WTC11 (cell line): ENCODE measurements at places on chromosomes 5 and 9. TPM values are rescaled to one million over a fixed set of nuclear protein-coding genes. Genes with fewer than 3 reads are reported as not detected.

DNA sequence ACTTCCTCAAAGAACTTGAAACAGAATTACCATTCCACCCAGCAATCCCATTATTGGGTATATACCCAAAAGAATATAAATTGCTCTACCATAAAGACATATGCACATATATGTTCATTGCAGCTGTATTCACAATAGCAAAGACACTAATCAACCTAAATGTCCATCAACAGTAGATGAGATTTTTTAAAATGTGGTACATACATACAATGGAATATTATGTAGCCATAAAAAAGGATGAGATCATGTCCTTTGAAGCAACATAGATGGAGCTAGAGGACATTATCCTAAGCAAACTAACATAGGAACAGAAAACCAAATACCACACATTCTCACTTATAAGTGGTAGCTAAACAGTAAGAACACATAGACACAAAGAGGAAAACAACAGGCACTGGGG, 28.1 kb upstream of the ZNF462 start:
- DNase-seq: no peak

- no peak for DNase-seq
Measured at GRCh38 chr9:86968258-86968920, 21.1 kb upstream of the GAS1 start.

DNA sequence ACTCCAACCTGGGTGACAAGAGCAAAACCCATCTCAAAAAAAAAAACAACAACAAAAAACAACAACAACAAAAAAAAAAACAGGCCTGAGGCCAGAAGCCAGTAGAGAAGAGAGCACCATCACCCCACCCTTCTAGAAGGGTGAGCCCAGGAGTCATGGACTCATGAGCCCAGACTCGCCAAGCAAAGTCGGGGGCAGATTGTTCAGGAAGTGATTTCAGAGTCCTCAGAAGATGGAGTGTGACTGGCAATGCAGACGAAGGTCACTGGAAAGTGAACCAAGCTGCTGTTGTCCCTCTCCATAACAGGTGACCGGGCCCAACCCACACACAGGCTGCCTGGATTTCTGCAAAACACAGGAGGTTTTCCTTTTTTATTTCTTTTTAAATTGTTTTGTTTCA, 9.0 kb upstream of the WDR38 start:
- DNase-seq: no peak

DNA sequence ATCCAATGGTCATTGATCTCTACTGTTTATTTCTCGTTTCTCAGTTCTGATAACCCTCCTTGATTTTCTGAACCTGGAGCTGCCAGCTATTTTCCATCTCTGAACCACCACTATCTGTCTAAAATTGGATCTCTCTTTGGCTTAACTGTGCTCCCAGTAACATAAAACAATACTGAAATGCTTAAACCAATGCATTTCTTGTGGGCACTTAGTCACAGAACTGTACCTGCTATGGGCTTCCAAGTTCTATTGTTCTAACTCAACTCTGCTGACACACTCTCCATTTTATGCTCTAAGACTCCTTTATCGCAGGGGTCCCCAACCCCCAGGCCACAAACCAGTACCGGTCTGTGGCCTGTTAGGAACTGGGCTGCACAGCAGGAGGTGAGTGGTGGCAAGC, 120.6 kb downstream of the LHFPL2 start:
- no peak for DNase-seq

- no peak for DNase-seq
Measured at GRCh38 chr9:134637241-134637640, 4.4 kb upstream of the COL5A1 start.

- DNase-seq: no peak
Measured at GRCh38 chr5:154534457-154535050, 56.5 kb upstream of the HAND1 start.

FCN1 gene
- total RNA-seq: 0.09 TPM in 1 of 3 replicates, not detected in the others
